ENCODE measurements at places on chromosomes 4 and X.

DNA sequence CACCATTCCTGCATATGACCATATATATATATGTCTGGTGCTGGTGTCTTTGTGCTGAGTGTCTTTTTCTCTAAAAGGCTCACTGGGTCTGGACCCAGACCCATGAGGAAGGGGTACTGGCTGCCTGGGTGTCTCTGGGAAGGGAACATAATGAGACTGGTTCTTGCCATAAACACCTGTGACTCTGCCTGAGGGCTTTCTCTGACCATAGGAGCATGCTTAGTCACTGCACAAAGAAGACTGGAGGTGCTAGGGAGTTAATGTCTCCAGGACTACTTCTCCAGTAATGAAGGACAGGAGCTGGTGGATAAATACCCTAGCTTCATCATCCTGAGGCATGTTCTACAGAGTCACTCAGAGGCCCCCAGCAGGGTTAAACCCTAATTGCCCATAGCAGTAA, 47.1 kb upstream of the CASK start:
- DNase-seq = no peak

- DNase-seq = no peak
Measured at GRCh38 chr4:121278811-121279368, 101.9 kb downstream of the QRFPR start.

GRCh38 chr4:149008415-149009025, 566.3 kb upstream of the NR3C2 start:
- DNase-seq = no peak

- DNase-seq = no peak
Measured at GRCh38 chr4:6087669-6088341, 69.6 kb upstream of the C4orf50 start.

- DNase-seq = no peak
Measured at GRCh38 chrX:11381464-11381863, 88.3 kb downstream of the AMELX start.

DNA sequence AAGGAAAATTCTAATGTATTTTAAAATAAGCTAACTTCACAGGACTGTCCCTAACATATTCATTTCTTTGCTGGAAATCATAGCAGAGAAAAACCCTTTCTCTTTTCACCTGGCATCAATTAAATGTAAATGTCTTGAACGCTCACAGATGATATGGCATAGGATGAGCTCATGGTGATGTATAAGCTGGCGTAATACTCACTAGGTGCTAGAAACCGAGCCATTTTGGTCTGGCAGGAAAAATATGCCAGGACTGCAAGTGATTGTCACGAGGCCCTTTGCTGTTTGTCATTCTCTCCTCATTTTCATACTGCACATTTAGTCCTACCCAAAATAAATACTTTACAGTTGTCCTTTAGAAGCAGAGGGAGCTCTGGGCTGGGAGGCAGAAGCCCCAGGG, 222.7 kb upstream of the LNX1 start:
- no peak for DNase-seq

DNA sequence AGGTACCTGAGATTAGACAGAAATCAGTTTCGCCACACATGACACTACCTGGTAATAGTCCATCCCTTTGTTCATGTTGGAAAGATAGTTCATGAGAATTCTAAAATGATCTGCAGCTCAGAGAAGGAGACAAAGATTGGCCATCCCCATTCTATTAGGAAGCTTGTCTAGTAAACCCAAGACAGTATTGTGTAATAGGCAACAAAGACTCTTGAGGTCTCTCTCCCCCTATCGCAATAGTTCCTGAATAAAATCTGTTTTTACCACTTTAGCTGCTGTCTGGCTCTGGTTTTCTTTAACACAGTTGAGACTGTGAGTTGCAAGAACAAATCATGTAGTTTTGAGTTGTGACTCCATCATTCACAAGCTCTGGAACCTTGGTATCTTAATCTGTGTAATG, 14.8 kb upstream of the BBS7 start:
- no peak for DNase-seq

DNA sequence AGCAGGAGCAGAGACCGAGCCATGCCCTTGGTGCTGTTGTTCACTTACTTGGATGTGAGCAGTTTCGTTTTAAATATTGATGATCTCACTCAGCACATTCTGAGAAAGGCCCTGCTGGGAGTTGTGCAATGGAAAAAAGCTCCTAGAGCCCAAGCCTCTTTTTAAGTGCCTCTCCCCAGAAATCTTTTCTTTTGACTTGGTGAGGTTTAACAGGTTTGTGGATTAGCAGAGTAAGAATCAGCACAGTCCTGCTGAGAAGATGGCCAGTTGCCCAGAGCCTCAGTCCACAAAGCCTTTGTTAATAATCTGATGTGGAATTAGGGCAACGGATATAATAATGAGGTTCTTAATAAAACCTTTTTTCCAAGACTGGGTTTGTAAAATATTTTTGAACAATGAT, 157.5 kb upstream of the ATP6AP2 start:
- no peak for DNase-seq

GRCh38 chrX:153725832-153726285, 1.2 kb downstream of the ABCD1 start:
- no peak for DNase-seq

DNA sequence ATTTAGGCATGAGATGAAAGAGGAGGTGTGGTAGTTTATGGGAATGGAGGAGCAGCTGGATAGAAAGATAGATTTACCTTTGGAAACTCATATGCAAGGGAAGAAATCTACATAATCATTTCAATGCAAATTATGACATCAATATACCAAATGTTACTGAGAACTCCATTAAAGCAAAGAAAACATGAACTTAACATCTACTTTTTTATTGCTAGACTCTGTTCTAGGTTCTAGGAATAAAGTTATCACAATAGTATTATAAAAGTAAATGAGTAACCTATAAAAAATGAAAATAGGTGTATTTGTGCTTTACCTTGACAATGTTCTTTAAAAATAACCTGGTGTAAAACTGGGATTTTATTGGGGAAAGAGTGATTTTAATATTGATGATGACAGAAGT, 221.6 kb upstream of the SLIT2 start:
- DNase-seq = no peak

DNA sequence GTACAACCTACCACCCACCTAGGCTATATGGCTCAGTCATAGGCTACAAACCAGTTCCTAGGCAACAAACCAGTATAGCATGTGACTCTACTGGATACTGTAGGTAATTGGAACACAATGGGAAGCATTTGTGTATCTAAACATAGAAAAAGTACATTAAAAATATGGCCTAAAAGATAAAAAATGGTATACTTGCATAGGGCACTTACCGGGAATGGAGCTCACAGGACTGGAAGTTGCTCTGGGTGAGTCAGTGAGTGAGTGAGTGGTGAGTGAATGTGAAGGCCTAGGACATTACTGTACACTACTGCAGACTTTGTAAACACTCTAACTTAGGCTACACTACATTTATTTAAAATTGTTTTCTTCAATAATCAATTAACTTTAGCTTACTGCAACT, 139.2 kb upstream of the RBPJ start:
- no peak for DNase-seq

DNA sequence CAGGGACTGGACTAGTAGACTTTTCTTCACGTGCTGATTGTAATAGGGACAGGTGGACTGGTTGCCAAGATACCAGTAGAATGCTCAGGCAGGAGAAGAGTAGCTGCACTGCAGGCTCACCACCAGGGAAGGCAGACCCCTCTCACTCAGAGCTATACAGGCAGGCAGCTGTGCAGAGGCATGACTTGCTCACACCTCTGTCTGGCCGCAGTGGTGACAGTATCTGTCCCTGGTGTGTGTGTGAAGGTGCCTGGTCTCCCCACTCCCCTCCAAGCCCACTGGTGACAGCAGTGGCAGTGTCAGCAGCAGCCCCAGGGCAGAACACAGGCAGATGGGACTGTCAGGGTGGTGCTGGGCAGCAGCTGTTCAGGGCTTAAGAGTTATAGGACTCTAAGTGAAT, 140.7 kb downstream of the RPS6KA6 start:
- DNase-seq = no peak

DNA sequence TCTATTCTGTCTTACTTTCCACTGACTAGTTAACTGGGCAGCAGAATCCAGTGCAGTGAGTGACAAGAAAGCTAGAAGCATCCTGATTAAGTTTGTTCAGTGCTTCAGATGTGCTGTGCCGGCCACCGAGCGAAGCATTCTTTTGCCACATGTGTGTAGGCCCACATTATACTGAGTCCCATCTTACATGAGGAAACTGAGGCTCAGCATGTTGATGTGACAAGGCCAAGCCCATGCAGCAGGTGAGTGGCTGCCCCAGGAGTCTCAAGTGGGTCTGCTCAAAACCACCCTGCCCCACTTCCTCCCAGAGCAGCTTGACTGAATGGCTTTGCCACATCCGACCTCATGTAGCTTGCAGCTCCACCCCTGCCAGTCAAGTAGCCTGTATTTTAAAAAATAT, 50.5 kb downstream of the RHOH start:
- DNase-seq = peak; percentile 44

DNA sequence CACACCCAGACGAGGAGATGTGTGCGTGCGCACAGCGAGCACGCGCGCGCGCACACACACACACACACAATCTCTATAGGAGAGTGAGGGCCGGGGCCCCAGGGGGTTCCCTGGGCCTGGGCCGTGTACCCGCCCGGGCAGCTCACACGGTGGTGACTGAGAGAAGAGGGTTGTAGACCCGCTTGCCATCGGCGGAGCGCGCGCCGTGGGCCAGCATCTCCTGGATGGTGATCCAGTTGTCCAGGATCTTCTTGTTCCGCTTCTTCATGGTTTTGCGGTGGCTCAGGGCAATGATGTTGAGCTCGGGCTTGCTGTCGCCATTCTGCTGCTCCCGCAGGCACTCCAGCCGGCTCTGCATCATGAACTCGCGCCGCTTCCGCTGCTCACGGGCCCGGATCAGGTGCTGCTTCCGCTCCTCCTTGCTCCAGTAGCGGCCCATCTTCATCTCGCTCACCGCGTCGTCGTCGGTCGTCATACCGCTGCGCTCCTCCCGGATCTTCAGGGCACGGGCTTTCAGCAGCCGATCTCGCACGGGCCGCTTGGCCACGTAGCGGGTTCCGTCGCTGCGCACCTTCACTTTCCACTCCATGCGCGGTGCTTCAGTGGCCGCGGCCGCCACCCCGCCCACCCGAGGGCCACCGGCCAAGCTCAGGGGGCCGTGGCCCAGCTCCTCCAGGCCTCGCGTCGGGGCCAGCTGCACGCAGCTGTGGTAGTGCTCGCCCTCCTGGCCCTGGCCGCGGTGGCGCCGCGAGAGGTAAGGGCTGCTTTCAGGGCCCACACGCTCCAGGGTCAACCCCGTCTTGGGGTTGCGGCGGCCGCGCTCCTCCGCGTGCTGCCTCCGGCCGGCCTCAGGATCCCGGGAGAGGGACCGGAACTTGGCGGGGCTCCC, 9.0 kb downstream of the SSR4 start:
- DNase-seq = no peak

- no peak for DNase-seq
Measured at GRCh38 chr4:1094336-1094690, 19.1 kb downstream of the RNF212 start.

DNA sequence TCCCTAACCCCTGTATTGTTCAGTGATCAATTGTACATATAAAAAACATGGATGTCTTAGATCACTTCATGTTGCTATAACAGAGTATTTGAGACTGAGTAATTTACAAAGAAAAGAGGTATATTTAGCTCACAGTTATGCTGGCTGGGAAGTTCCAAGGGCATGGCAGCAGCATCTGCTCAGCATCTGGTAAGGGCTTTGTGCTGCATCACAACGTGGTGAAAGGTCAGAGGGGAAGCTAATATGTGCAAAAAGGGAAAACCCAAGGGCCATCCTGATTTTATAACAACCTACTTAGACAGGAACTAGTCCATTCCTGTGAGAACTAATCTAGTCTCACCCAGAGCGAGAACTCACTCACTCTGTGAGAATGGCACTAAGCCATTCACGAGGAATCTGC, 128.2 kb upstream of the OTUD4 start:
- no peak for DNase-seq

DNA sequence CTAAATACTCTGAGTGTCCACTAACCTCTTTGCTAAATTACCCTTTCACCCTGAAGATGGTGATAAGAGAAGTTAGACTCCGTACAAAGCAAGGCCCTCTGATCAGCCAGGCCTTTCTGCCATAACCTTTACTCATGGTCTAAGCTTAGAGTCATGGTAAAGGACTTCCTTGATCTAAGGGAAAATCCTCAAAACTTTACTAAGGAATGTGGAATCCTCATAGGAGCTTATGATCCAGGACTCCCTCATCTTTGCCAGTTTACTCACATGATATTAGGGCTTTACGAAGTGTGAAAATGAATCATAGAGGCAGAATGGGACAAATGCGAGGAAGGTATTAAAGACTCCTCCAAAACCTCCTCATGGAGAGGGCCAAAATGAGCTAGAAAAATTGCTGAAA, 7.9 kb upstream of the FAM13A start:
- DNase-seq = no peak

DNA sequence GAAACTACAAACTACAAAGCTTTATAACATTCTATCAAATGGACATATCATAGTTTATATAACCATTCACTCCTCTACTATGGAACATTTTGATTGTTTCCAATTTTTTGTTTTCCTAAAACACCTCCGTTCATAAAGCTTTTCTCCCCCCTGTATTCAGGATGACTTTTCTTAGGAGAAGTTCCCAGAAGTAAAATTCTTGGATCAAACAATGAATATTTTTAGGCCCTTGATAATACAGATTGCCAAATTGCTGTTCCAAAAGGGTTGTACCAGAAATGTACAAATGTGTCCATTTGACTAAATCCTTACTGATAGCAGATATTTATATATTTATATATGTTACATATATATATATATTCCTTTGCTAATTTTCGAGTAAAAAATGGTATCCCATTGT, 77.8 kb downstream of the GPC3 start:
- no peak for DNase-seq

GRCh38 chrX:9871701-9872268, 85.6 kb downstream of the SHROOM2 start:
- no peak for DNase-seq

- DNase-seq = no peak
Measured at GRCh38 chr4:7325541-7325940, 109.2 kb downstream of the PSAPL1 start.

- DNase-seq = no peak
Measured at GRCh38 chrX:49155243-49155899, 7.2 kb upstream of the MAGIX start.

DNA sequence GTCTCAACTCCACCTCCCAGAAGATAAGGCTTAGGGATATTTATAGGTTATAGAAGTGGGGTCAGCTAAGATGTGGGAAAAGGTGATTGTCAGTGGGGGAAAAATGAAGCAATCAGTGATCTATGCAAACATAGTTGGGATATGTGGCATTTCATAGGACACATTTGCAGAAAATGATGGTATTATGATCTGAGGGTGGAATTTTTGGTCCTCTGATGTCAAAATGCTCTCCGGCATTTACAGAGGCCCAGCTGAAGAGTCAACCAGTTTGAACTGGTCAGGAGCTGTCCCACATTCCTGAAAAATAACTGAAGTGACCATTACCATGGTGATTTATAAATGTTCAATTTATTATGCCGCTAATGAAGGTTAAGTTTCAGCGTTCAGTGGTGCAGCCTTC, 12.2 kb upstream of the HPGD start:
- DNase-seq = no peak

GRCh38 chr4:25351777-25352416, 25.2 kb upstream of the ANAPC4 start:
- DNase-seq = no peak

GRCh38 chr4:125736057-125736456, 421.3 kb downstream of the FAT4 start:
- no peak for DNase-seq

- no peak for DNase-seq
Measured at GRCh38 chrX:50579955-50580354, 109.3 kb upstream of the DGKK start.

Data from activated CD4-positive, alpha-beta T cell treated with anti-CD3 and anti-CD28 coated beads for 1 hour (primary cell).